ENCODE measurements at places on chromosomes 2 and 18.

DNA sequence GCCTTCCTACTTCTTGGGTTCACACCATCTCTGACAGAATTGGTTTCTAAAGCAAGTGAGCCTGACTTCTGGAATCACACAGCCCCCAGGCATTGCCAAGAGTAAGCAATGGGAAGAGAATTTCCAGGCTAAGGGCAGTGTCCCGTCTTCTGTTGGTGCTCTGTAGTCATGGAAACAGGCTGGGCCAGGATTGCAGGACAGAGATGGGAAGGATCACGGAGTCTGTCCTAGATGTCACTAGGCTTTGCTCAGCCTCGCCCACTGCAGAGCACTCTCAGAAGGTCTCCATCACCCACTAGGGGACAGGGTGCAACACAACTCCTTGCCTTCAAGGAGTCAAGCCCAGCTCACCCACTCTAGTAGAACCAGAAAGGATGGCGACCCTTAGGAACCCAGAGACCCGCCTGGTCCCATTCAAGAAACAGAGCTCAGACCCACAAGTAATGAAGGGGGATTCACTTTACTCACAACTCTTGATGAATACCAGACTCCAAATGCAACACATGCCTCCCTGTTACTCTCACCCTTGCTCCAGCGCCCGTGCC lies 48.6 kb upstream of the TEX51 start:
- DNase-seq = no peak

- no peak for DNase-seq
Measured at GRCh38 chr2:241148239-241148638, 1.0 kb downstream of the PASK start.

- no peak for DNase-seq
Measured at GRCh38 chr18:21187886-21188285, 54.1 kb upstream of the GREB1L start.

DNA sequence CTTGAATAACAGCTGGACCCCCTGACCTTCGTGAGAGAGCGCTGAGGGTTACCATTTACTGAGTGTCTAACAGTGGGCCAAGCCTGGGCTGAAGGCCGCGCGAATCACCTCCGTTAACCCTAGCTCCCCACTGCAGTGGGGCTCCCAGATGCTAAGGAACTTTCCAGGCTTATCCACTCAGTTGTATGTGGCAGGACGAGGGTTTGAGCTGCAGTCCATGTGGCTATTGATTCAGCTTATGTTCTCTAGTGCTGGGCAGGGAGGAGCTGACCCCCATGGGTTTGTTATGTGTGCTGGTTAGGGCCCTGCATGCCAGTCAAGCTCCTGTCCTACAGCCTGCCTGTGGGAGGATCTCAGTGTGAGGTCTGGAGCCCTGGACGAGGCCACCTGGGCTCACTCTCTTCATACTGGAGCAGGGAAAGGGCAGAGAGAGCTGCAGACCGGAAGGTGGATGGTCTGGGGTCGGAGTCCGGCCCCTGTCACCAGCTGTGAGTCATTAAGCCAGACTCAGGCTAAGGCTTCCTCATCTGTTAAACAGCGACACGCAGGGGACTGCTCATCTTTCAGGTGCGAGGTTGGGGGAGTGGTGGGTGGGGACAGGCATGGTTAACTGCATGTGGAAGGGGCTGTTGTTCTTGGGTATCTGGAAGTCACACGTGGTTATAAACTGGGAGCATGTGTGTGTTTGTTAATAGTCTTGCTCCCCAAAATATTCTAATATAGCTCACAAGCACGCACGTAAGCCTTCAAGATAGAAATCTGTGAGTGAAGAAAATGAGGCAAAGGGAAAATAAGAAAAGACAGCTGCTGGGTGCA lies 6.6 kb downstream of the PSD4 start:
- no peak for DNase-seq

GRCh38 chr2:151374436-151374835 lies 17.0 kb downstream of the TNFAIP6 start:
- DNase-seq = no peak

GRCh38 chr2:30643674-30644073 lies 163.6 kb downstream of the CAPN13 start:
- DNase-seq = no peak

All from CD4-positive, alpha-beta T cell treated with Interferon alpha-2 for 1 hour (primary cell).